HEK293T (cell line): ENCODE measurements at places on chromosomes 13 and 19.
A peak's percentile ranks its signal among the peaks of the same experiment; 100 is the strongest.

DNA sequence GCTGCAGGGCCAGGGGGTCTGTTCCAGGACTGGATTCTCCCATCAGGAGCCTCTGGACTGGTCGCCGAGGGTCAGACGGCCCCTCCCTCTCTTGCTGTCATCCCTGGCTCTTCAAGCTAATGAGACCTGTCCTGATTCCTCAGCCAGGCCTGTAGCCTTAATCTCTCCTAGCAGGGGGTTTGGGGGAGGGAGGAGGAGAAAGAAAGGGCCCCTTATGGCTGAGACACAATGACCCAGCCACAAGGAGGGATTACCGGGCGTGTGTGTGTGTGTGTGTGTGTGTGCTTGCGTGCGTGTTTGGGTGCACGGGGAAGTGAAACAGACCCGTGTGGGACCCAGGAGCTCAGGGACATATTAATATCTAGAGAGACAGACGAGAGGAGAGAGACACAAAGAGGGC lies 1.9 kb upstream of the CRX start:
- no peak for DNase-seq

DNA sequence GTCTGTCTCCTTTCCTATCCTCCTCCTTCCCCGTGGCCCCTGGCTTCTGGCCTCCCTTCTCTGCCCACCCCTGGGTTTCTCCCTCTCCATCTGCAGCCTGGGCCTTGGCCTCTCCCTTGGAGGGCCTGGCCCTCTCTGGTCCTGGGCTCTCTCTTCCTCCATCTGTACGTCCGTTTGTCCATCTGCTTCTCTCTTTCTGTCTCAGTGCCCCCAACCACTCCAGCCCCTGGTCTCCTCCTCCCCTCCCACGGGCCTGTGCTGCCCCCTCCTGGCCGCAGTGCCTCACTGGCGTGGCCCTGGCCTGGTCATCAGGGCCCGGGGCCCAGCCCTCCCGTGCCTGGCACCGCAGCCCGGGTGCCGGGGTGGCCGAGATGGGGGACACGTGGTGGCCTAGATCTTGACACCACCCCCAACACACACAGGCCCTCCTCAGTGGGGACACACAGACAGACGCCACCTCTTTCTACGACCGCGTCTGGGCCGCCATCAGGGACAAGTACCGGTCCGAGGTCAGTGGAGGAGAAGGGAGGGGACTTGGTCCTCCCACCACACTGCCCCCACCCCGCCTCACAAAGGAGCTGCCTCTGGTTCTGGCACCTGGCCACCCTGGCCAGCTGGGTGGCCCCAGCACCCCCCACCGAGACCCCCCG lies 11.3 kb downstream of the PRKCSH start:
- DNase-seq: peak; percentile 83

DNA sequence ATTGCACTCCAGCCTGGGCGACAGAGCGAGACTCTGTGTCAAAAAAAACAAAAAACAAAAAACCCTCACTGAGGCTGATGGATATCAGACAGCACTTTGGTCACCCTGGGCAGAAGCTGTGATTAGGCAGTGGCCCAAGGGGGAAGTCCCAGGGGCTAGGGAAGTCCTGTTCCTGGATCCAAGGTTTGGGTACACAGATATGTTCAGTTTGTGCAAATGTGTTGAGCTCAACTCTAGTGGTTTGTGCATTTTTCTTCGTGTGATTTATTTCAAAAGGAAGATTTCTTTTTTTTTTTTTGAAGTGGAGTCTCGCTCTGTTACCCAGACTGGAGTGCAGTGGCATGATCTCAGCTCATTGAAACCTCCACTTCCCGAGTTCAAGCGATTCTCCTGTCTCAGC lies 12.3 kb downstream of the MEF2B start:
- no peak for DNase-seq

GRCh38 chr19:17124025-17124424 lies 48.4 kb downstream of the MYO9B start:
- no peak for DNase-seq

DNA sequence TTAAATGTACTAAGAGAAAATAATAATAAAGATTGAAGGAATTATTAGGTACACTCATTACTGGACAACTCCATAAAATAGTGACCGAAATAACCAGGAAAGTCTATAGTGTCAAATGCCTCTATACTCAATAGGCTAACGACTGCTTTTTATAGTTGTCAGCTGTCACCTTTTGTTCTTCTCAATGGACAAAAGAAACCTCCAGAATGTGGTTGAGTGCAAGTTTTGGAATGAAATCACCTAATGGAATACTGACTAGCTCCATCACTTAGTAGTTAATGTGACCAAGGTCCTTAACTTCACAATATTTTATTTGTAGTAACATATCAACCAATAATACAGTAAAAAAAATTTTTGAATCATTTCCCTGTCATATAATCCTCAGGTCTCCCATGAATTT lies 18.1 kb downstream of the TSC22D1 start:
- DNase-seq: no peak

DNA sequence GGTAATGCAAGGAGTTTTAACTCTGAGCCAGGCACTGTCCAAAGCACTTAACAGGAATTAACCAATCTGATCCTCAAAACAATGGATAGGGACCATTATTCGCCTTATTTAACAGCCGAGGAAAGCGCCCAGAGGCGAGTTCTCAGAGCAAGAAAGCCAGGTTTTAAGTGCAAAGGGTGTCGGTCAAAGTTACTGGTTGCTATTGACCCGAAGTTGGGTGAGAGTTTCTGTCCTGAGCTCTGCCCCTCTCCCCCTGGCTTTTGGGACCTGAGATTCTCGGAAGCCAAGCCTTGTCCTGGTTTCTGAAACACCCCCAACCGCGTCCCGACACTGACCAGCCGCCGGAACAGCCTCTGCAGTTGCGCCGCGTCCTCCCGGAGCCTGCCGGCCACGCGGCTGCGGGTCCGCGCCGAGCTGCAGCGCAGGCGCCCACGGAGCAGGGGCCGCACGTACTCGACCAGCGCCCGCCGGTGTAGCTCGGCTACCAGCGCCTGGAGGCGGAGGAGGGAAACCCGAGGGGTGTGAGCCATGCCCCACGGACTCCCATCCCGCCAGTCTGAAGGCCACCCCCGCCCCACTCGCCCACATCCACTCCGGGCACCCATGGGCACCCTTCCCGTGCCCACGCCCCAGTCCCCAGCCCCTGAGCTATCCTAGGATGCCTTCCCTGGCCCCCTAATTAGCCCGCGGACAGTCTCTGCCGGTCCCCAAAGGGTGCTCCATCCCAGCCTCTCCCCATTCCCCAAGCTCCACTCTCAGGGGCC lies 27.8 kb downstream of the EXOC3L2 start:
- no peak for DNase-seq
